NCI-H446 (cell line): ENCODE measurements at places on chromosomes 16 and 17.

DNA sequence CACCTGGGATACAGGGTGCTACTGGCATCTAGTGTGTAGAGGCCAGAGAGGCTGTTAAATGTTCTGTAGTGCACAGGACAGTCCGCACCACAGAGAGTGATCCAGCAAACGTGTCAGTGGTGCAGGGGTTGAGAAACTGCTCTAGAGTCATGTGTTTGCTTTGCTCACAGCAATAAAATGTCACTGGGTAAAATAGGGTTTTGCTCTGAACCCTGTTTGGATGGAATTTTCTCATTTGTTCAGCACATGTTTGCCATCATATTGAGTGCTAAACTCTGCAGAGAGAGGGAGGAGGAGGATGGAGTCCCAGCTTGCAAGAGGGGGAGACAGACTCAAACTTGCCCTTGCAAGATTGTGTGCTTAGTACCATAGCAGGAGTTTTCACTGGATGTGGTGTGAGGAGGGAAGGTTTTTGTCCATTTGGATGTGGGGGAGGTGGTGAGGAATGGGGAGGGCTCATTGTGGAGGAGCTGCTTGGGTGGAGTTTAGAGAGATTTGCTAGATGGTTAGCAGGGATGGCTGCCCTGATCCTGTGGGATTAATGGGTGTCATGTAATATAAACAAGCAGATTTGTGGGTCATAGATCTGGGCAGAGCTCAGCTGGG, 11.8 kb downstream of the PLCG2 start:
- no peak for DNase-seq

DNA sequence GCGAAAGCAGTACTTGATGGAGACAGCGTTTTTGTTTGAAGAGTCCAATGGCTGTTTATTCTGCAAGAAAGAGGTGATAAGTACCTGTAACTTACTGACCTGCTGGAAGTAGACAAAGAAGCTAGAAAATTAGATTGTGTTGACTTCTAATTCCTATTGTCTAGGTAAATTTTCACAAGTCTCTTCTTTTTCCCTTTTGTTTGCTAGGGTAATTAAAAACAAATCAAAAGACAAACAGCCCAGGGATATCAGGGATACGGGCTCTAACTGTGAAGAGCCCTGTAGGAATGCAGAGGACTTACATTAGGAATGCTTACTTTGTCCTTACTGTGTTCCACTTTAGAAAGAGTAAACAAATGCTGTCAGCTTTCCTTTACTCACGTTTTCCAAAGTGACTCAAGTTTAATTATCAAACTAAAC, 7.0 kb downstream of the PSME3IP1 start:
- no peak for DNase-seq

- DNase-seq, result no peak
Measured at GRCh38 chr16:19227643-19228042, 57.9 kb upstream of the CLEC19A start.

DNA sequence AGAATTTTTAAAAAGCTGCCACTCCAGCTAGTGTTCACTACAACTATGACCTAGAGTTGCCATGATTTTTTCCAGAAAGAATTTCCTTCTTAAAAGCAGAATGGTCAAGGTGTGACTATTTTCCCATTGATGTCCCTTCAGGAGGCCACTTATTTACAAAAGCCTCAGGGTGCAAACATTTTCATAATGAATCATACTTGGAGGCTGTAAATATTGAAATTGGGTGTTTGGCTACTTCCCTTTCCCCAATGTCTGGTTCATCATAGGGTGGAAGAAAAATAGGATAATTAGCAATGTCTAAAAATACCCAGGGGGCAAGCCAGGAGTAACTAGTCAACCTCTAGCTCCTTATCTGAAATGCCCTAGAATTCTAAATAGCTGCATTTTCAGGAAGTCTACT, 18.8 kb downstream of the AXIN2 start:
- DNase-seq, result no peak

DNA sequence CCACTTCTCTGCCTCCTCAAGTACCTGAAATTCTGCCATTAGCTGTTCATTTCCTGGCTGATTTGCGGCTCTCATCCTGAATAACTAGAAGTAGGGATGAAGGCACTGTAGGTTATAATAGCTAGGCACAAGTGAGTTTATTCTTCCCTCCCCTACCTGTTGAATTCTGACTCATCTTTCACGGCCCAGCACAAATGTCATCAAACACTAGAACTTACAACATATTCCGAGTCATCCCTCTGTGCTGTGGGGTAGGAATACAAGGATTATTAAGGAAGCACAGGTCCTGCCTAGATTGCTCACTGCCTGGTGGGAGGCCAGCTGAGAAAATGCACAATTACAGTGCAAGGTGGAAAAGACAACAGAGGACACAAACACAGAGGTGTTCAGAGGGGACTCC, 103.7 kb upstream of the ASIC2 start:
- no peak for DNase-seq

GRCh38 chr16:54030451-54030850, 256.1 kb downstream of the IRX3 start:
- DNase-seq, result no peak

GRCh38 chr17:45768000-45768399, 16.1 kb upstream of the CRHR1 start:
- no peak for DNase-seq

GRCh38 chr16:47892999-47893398, 262.8 kb downstream of the ABCC12 start:
- DNase-seq, result no peak

DNA sequence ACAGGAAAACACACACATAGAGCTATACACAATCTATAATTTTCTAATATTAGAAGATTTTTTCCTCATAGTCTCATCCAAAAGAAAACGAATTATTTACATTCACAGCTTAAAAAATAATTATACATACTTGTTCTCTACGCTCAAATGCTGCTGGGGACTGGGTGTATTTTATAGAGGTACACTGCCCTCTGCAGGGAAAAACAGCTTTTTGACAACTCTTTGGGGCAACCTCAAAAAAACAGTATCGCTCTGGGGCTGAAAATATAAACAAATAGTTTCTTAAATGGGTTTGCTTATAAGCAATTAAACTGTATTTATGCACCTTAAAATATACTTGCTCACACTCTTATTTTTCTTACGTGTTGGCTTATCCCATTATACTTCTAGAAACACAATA, 261.8 kb upstream of the PSMD7 start:
- peak; percentile 38 for DNase-seq

DNA sequence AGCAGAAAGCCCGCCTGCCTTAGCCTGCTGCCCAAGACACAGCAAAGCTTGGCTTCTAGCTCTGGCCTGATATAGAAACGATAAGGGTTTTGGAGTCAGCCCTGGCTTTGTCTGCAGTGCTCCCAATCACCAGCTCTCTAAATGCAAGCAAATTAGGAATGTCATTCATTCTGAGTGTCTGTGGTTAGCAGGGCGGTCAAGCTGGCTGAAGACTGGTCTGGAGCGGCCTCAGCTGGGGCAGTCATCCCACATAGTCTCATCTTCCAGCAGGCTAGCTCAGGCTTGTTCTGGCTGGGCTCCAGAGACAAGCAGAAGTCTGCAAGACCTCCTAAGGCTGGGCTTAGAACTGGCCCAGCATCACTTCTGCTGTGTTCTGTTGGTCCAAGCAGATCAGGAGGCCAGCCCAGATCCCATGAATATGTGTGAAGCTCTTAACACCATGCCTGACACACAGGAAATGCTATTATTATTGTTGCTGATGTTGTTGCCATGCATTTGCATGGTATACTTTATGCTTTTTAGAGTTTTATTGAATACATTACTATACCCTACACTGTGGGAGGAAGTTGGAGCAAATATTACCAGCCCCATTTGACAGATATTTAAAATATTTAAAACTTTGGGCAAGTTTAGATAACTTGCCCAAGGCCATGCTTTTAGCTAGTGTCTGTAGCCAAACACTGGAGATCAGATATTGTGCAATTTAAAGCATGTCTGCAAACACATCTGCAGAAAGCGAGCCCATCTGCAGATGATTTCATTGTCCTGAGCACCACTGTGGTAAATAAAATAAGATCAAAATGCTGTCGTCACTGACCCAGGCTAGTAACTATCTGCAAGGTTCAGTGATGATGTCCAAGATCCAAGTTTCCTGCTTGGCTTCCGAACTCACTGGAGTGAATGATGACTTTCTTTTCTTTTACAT, 24.8 kb downstream of the TMC7 start:
- no peak for DNase-seq

- DNase-seq, result no peak
Measured at GRCh38 chr17:38449364-38449763, 21.1 kb downstream of the ARHGAP23 start.

DNA sequence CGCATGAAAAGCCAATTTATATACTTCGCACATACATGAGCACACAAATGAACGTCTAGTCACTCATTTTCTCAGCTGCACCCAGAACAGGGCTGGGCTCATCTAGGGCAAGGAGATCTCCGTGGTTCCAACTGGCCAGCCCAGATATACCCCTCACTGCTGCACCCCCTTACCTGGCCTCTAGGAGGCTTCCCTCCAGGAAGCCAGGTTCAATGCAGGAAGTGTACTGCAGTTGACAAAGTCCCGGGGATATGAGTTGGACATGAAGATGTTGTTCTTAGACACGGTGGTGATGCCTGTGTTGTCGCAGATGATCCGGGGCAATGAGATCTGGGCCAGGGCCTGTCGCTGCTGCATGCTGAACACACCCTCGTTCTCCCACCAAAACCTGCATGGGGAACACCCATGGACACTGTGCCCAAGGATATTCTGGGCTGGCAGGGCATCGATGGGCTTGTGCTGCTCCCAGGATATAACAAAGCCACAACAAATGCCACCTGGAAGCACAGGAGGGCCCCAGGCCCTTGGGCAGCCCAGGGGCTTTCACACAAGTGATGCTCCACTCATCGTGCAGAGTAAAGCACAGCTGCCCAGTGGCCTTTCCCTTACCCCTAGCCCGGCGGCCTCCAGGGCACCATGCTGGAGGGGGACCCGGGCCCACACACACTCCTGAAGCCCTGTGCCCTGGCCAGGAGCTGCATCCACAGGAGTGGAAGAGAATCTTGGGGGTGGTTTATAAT, 10.1 kb downstream of the MPO start:
- no peak for DNase-seq

DNA sequence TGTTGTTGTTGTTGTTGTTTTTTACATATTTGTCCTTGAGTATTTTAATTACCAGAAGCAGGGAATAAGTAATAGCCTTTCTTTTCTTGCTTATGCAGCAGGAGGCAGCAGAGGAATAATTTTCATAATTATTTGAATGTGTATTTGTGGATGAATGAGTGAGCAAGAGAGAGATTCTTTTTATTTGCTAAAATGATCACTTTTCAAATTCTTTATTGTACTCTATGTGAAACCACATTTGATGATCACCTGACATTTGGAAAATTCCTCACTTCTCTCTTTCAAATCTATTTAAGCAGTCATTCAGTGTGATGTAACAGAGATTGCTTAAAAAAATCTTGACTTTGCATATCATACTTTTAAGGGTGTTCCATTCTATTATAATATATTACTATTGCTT, 223.6 kb downstream of the BCAS3 start:
- no peak for DNase-seq

GRCh38 chr17:3485481-3486068, 9.8 kb downstream of the ASPA start:
- DNase-seq, result no peak

DNA sequence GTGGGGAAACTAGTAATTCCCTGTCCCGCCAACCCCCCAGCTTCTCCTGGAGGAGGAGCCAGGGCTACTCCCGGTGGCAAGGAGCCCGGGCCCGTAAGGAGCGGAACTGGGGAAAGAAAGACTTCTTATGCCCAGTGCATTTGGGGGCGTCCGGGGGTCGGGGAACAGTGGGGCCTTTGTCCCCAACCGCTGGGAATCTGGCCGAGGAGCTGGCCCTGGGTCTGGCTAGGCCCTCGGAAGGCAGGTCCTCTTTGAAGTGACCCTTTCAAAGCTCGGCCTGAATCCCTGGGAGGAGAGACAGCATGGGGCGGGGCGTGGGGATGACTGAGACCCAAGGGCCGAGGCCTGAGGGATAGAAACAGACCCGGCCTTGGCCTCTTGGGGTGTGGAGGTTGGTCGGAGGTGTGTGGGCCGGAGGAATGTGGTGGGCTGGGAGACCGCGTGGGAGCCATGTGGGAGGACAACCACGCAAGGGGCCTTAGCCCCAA, 6.0 kb downstream of the ARHGAP23 start:
- DNase-seq, result no peak

GRCh38 chr17:64328036-64328858, 62.4 kb downstream of the PECAM1 start:
- no peak for DNase-seq

GRCh38 chr17:31877911-31878702, 19.1 kb upstream of the COPRS start:
- no peak for DNase-seq

GRCh38 chr16:2056077-2056476, 8.3 kb downstream of the TSC2 start:
- DNase-seq, result no peak

GRCh38 chr17:80793421-80793820, 198.2 kb upstream of the CHMP6 start:
- DNase-seq, result no peak

- DNase-seq, result no peak
Measured at GRCh38 chr17:55988861-55989260, 164.4 kb upstream of the ANKFN1 start.

DNA sequence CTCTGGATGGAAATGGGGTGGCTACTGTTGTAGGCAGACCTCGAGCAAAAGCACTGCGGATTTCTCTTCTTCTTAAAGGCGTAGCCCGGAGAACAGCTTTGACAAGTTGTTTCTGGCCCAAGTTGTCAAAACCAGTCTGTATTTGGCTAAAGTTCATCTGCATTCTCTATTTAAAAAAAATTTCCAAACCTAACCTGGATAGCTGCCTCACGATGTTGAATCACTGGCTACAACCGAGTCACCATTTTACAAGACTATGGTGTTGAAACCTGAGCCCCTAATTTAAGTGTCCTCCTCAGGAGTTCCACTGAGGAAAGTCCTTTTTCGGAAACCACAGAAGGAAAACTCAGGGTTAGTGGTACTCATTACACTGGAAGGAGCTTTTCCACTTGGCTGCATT, 1.5 kb downstream of the SLC16A6 start:
- DNase-seq, result no peak

- DNase-seq, result no peak
Measured at GRCh38 chr16:80226499-80226898, 314.3 kb upstream of the DYNLRB2 start.
